Glutamatergic neuron (in vitro differentiated cells): ENCODE measurements at places on chromosomes 2 and 18. TPM values are rescaled to one million over a fixed set of nuclear protein-coding genes. Genes with fewer than 3 reads are reported as not detected.

GALNT3 gene
- total RNA-seq = 1.3 TPM

MPHOSPH10 gene
- 61.4 TPM for total RNA-seq

KCNF1 gene
- total RNA-seq = 7.7 TPM

CCDC142 gene
- total RNA-seq = 28.0 TPM

CERKL gene
- 5.7 TPM for total RNA-seq

- no peak overlapping the region for H3K27ac ChIP-seq
- no peak overlapping the region for H3K4me3 ChIP-seq
- H3K4me1 ChIP-seq = no peaks in the 10 kb centered on the region
Measured at GRCh38 chr18:36635414-36636096, 193.2 kb downstream of the TPGS2 start.

DNA sequence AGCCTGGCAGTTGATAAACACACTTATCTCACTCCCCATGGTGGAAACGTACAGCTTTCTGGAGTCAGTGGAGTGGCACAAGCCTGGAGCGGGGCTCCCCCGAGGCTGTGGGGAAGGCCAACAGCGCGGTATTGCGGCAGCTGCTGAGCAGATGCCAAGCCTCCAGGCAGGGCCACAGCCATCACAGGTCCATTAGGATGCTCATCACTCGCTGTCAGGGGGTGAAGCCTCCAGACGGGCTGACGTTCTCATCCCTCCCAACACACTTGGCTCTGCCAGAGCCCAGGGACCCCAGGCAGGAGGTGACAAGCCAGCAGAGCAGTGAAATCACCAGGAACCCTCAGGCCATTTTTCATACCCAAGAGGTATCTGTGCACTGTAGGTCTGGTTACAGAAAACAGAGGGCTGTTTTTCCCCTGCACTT, 529.2 kb upstream of the KLHL29 start:
- peak; percentile 85 for DNase-seq
- H3K36me3 ChIP-seq = peaks cover 15% of the 10 kb centered on the region
- peaks cover 26% of the 10 kb centered on the region for H3K4me1 ChIP-seq
- H3K4me3 ChIP-seq = peak overlapping the region; percentile 61
- H3K27ac ChIP-seq = peak overlapping the region; percentile 97

DNA sequence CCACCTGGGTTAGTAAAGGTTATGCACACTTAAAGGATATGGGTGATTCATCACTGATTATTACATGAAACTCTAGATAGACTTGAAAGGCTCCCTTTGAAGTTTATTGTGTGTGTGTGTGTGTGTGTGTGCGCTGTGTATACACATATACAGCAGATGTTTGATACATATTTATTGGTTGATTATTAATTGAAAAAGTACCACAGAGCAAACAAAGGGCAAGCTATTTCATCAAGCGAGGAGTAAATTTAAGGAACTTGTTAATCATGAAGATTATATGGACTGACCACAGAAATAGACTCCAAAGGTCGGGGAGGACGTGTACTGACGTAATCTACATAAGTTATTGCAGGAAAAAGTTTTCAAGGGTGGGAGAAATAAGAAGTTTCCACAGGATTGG, 617.4 kb upstream of the POU3F3 start:
- H3K4me3 ChIP-seq = no peak overlapping the region
- no peaks in the 10 kb centered on the region for H3K4me1 ChIP-seq
- no peak for DNase-seq
- peaks cover 10% of the 10 kb centered on the region for H3K36me3 ChIP-seq

DNA sequence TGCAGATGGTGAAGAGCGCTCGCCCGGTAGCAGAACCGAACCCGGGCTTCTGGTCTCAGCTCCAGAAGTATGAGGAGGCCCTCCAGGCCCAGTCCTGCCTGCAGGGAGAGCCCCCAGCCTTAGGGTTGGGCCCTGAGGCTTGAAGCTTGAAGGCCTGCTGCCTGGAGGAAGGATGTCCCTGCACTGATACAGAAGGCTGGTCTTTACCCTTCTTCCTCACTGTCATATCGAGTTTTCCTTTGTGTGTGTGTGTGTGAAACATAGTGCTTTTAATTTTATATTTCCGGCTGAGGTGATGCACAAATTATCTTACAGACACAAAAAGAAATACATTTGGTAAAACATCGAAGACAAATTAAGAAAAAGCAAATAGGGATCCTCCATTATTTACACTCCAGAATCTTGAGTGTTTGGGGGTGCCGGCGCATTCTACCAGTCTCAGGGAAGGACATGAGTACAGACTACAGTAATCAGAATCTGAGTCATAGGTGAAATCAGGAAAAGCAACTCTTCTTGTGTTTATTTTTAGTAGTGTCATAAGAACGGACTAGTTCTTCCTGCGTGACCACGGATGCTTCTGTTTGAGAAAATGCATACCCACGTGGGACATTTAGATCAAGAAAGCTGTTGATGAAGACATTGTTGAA, 1.3 kb downstream of the DUSP28 start:
- peaks cover 10% of the 10 kb centered on the region for H3K27me3 ChIP-seq
- peak overlapping the region; percentile 77 for H3K27ac ChIP-seq
- peaks cover 7% of the 10 kb centered on the region for H3K4me1 ChIP-seq
- peaks cover 9% of the 10 kb centered on the region for H3K36me3 ChIP-seq
- DNase-seq = no peak
- peak overlapping the region; percentile 82 for H3K4me3 ChIP-seq

- H3K4me1 ChIP-seq = no peaks in the 10 kb centered on the region
- H3K27me3 ChIP-seq = peaks cover 4% of the 10 kb centered on the region
- H3K36me3 ChIP-seq = peaks cover 22% of the 10 kb centered on the region
- H3K4me3 ChIP-seq = no peak overlapping the region
Measured at GRCh38 chr2:230798769-230799399, 65.9 kb upstream of the ITM2C start.

GRCh38 chr2:12555012-12555645, 161.6 kb upstream of the TRIB2 start:
- H3K4me1 ChIP-seq = peaks cover 4% of the 10 kb centered on the region
- H3K27me3 ChIP-seq = no peaks in the 10 kb centered on the region
- peaks cover 4% of the 10 kb centered on the region for H3K36me3 ChIP-seq
- H3K4me3 ChIP-seq = no peak overlapping the region
- H3K27ac ChIP-seq = no peak overlapping the region

GRCh38 chr18:2961821-2962220, 51.1 kb downstream of the LPIN2 start:
- H3K36me3 ChIP-seq = no peaks in the 10 kb centered on the region
- H3K4me3 ChIP-seq = no peak overlapping the region
- no peak for DNase-seq
- H3K4me1 ChIP-seq = peaks cover 3% of the 10 kb centered on the region
- H3K27me3 ChIP-seq = no peaks in the 10 kb centered on the region

DNA sequence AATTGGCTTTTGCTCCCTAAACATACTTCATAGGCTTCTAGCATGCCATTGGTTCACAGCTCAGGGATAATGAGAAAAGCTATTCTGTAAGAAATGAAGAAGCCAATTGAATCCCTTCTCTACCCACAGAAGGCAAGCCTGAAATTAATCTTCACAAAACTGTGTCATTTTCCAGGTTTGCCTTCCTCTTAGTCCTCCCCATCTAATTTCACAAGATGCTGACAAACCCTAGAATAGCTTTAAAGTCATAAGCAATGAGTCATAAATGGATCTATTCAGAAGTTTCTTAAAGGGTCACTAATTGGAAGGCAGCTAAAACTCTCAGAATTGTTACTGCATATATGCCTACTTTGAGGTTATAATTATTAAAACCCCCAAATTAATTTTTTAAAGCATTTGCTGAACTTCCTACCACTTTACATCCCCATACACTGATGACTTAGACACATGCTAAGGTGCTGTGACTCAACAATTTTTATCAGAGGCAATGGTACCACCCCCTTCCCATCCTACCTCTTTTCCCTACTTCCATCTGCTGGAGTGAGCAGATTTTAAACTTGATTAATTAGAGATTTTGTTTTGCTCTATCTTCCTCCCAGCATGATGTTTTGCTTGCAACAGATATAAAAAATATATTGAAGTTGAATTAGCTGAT, 51.3 kb upstream of the NABP1 start:
- peaks cover 4% of the 10 kb centered on the region for H3K4me1 ChIP-seq
- no peak overlapping the region for H3K4me3 ChIP-seq
- no peaks in the 10 kb centered on the region for H3K36me3 ChIP-seq
- H3K27ac ChIP-seq = no peak overlapping the region
- H3K27me3 ChIP-seq = no peaks in the 10 kb centered on the region

- peaks cover 4% of the 10 kb centered on the region for H3K27me3 ChIP-seq
- DNase-seq = no peak
- no peak overlapping the region for H3K27ac ChIP-seq
- peaks cover 6% of the 10 kb centered on the region for H3K4me1 ChIP-seq
Measured at GRCh38 chr2:9331704-9332103, 91.6 kb downstream of the ITGB1BP1 start.

GRCh38 chr2:83104202-83104601, 1354.9 kb downstream of the SUCLG1 start:
- H3K27ac ChIP-seq = no peak overlapping the region
- no peak overlapping the region for H3K4me3 ChIP-seq
- H3K4me1 ChIP-seq = no peaks in the 10 kb centered on the region
- DNase-seq = no peak
- H3K36me3 ChIP-seq = no peaks in the 10 kb centered on the region

DNA sequence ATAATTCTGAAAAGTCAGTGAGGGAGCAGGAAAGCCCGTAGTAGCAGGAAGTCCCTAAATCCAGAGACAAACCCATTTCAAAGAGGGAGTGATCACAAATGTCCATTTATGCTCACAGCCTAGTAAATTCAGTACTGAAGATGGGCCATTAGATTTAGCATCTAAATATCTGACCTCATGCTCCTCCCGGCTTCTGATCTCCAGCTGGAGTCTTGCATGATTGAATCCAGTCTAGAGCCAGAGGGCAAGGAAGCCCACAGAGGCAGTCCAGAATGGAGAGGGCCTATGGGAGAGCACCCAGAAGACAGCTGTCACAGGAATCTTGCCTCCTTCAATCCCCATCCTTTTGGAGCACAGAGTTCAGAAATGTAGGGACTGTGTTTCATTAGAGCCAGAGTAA, 16.0 kb upstream of the ST8SIA3 start:
- DNase-seq = no peak
- H3K4me1 ChIP-seq = peaks cover 18% of the 10 kb centered on the region
- H3K27me3 ChIP-seq = peaks cover 3% of the 10 kb centered on the region
- peaks cover 4% of the 10 kb centered on the region for H3K36me3 ChIP-seq
- H3K4me3 ChIP-seq = no peak overlapping the region

DNA sequence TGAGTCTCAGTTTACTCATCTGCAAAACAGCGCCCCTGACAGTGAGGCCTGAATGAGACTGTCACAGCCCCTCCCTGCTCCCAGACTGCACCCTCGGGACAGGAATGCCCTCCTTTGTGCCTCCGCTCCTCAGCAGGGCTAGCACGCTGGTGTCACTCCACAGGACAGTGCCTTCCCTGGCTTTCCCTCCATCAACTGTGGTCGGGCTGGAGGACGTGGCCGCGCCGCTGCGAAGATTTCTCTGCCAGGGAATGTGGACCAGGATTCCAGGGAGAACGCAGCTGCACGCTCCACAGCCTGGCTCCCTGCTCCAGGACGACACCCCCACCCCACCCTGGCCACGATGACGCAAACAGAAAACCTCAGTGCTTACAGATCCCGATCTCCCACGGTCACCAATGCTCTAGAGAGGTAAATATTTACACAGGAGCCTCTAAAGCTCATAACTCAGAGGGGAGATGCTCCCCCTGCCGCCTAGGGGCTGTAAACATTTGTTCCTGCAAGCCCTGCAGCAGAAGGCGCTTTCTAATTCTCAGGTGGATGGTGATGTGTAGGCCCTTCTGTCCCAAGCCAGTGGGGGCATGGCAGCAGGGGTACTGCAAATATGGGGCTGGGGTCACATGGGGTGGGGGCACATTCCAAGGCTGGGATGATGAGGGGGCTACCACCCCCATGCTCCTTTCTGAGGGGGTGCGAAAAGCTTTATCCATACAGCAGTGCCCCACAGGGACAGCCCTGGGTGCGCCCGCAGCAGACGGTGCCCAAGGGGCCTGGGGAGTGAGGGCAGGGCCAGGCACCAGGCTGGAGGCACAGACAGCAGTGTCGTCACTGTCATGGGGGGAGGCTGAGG, 12.4 kb downstream of the HS6ST1 start:
- H3K4me3 ChIP-seq = peak overlapping the region; percentile 76
- peaks cover 20% of the 10 kb centered on the region for H3K27me3 ChIP-seq
- H3K4me1 ChIP-seq = peaks cover 67% of the 10 kb centered on the region
- peak overlapping the region; percentile 95 for H3K27ac ChIP-seq

DNA sequence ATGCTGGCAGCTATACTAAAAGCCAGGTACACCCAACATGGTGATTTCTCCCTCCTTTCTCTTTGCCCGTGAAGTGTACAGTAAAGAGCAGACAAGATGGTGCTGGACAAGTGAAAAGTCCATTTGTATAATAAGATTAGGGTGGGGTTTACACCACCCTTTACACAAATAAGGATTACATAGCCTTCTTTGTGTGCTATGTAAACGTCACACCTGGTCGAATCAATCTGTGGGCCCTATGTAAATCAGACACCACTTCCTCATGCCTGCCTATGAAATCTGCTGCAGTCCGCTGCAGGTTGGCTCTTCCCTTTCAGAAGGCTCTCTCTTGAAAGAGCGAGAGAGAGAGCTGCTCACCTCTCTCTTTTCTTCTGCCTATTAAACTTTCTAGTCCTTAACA, 1054.3 kb upstream of the SLC39A10 start:
- DNase-seq = no peak
- no peak overlapping the region for H3K4me3 ChIP-seq
- peaks cover 2% of the 10 kb centered on the region for H3K27me3 ChIP-seq
- no peak overlapping the region for H3K27ac ChIP-seq
- no peaks in the 10 kb centered on the region for H3K4me1 ChIP-seq

GRCh38 chr2:20939931-20940795, 103.7 kb downstream of the APOB start:
- H3K4me3 ChIP-seq = no peak overlapping the region
- H3K36me3 ChIP-seq = peaks cover 7% of the 10 kb centered on the region
- no peak overlapping the region for H3K27ac ChIP-seq
- DNase-seq = no peak

GRCh38 chr2:219538504-219538951, 5.1 kb downstream of the CHPF start:
- H3K4me1 ChIP-seq = peaks cover 30% of the 10 kb centered on the region
- peaks cover 4% of the 10 kb centered on the region for H3K27me3 ChIP-seq
- H3K36me3 ChIP-seq = no peaks in the 10 kb centered on the region
- DNase-seq = peak; percentile 10
- H3K27ac ChIP-seq = peak overlapping the region; percentile 73

- H3K4me3 ChIP-seq = no peak overlapping the region
- H3K27ac ChIP-seq = no peak overlapping the region
- peaks cover 7% of the 10 kb centered on the region for H3K27me3 ChIP-seq
- H3K4me1 ChIP-seq = peaks cover 20% of the 10 kb centered on the region
- H3K36me3 ChIP-seq = peaks cover 7% of the 10 kb centered on the region
Measured at GRCh38 chr2:216535454-216535995, 36.9 kb downstream of the RPL37A start.

GRCh38 chr2:164485541-164485940, 135.7 kb downstream of the GRB14 start:
- H3K27ac ChIP-seq = no peak overlapping the region
- H3K36me3 ChIP-seq = no peaks in the 10 kb centered on the region
- H3K4me1 ChIP-seq = no peaks in the 10 kb centered on the region
- no peak overlapping the region for H3K4me3 ChIP-seq

GRCh38 chr18:70363861-70364260, 75.0 kb downstream of the SOCS6 start:
- H3K4me3 ChIP-seq = no peak overlapping the region
- DNase-seq = no peak
- H3K36me3 ChIP-seq = no peaks in the 10 kb centered on the region
- no peaks in the 10 kb centered on the region for H3K27me3 ChIP-seq
- no peak overlapping the region for H3K27ac ChIP-seq

DNA sequence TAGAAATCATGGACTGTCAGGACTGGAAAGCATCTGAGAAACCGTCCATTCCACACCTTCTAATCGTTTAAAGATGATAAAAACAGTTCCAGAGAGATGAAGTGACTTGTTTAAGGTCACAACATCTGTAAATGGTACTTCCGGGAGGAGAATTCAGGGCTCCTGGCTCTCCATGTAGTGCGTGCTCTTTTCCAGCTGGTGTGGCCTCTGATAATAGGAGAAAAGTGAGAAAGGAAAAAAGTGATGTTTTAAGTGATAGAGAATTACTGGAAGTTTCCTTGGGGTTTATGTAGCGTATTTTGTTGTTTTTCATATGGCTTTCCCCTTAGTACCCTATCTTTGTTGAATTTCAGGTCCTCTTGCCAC, 663 bp downstream of the C2orf49 start:
- H3K27me3 ChIP-seq = peaks cover 8% of the 10 kb centered on the region
- peak overlapping the region; percentile 89 for H3K27ac ChIP-seq
